ENCODE measurements at places on chromosomes 3 and 15.

DNA sequence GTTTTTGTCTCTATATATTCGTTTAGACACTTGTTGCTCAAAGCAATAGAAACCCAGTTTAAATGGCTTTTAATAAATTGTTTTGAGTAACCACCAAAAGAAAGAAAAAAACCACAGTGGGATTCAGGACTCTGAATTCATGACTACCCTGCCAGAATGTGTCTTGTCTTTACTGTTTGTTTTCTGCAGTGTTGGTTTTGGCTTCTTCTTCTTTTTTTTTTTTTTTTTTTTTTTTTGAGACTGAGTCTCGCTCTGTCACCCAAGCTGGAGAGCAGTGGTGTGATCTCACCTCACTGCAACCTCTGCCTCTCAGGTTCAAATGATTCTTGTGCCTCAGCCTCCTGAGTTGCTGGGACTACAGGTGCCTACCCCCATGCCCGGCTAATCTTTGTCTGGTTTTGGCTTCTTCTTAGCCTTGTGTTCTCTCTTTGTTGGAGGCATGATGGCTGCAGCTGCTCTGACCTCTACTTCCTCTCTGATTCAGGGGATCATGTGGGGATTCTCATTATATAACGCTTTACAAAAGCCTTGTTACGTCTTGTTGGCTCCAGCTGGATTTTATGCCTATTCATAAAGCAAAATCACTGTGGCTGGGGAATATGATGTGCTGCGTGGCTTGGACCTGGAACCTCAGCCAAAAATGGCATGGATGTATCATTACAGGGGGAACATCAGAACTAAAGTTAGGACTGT lies 54.0 kb downstream of the PLS1 start:
- no peak for DNase-seq

- no peak for DNase-seq
Observed at GRCh38 chr3:127374086-127375010, 86.5 kb upstream of the PRR20G start.

DNA sequence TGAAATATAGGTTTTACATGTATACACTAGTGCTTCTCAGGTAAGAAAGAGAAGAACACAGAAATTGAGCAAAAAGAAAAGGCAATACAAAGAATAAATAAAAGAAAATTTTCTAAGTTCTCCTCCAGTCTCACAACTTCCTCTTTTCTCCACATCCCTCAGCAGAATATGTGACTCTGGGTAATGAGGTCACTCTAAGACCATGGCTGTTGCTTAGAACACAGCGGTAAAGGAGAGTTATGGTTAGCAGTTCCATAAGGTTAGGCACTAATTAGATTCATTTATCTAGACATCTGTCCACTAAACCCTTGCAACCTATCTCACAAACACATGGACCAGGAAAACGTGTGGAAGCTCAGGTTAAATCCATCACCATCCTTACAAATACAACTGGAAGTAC lies 47.9 kb downstream of the IGSF11 start:
- DNase-seq: no peak

GRCh38 chr3:170056710-170057454 lies 19.1 kb downstream of the GPR160 start:
- DNase-seq: no peak

GRCh38 chr3:152554980-152555379 lies 280.0 kb upstream of the P2RY1 start:
- DNase-seq: no peak

Data from CD4-positive, alpha-beta T cell treated with Interleukin-15 for 1 hour (primary cell).